ENCODE measurements at places on chromosomes 7 and 10.

DNA sequence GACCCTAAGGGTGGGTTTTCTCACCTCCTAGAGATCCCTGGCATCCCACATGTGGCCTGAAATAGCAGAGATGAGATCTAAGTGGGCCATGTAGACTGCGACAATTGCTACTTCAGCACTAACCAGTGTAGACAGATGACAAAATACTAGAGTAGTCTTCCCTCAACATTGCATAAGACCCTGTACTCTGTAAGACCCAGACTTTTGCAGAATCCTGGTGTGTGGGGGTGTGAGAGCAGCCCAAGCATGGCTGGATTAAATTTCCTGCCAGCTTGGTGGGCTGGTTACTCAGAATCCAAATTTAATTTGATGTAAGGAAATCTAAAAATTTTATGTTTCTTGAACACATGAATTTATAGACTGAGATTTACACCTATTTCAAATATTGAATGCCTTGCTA lies 88.3 kb downstream of the ZNF365 start:
- no peak for DNase-seq

DNA sequence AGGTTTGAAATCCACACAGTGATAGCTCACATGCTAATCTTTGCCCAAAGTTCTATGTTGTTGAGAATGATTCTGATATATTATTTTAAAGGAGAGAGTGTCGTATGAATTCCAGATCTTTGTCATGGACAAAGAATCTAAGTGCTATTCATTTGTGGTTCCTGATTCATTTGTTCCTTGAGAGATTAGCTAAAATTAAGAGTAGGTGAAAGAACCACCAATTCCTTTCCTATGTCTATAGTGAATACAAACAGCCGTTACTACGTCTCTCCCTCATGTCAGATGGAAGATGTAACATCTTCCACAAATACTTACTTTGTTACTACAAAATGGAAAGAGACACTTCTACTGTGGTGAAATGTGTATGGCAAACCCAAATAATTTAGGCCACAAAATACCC lies 3.3 kb upstream of the PLXDC2 start:
- DNase-seq = no peak

GRCh38 chr7:102321351-102322201 lies 34.7 kb downstream of the SPDYE6 start:
- DNase-seq = no peak

- DNase-seq = no peak
Observed at GRCh38 chr10:35546824-35547225, 58.3 kb upstream of the GJD4 start.

- DNase-seq = no peak
Observed at GRCh38 chr7:155941688-155942087, 129.4 kb upstream of the SHH start.

GRCh38 chr10:49360271-49361177 lies 35.4 kb downstream of the DRGX start:
- peak; percentile 65 for DNase-seq

- DNase-seq = no peak
Observed at GRCh38 chr10:112913661-112914287, 36.3 kb upstream of the TCF7L2 start.

DNA sequence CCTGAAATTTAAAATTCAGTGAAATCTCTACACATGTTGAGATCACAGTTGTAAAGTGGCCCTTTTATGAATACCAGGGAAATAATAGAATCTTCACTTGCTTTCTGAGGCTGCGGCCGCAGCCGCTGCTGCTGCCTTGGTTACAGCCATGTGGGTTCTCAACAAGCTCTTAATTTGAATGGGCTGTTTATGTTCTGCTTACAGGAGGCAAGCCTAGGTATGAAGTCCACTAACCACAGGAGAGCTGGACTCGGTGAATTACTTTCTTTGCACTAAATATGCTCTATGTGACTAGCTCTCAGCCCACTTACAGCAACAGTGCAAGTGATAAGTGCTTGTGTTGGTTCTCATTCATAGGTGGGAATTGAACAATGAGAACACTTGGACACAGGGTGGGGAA lies 410.8 kb downstream of the SFMBT2 start:
- no peak for DNase-seq

DNA sequence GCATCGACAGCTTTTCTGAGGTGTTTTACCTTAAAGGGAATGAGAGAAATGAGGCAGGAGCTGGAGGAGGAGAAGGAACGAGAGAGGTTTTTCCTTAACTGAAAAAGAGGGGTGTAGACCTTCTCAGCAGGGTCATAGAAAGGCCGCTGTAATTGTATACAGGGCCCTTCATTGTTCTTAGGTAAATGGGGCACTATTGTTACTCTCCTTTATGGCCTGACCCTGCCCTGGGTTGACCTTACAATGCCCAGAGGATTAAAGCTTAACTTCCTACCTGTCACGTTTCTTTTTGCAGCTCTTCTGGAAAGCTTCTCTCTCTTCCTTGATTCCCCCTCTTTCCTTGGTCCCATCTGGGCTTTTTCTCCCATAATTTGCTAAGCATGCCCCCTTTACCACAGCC lies 13.7 kb upstream of the PDLIM1 start:
- DNase-seq = no peak

DNA sequence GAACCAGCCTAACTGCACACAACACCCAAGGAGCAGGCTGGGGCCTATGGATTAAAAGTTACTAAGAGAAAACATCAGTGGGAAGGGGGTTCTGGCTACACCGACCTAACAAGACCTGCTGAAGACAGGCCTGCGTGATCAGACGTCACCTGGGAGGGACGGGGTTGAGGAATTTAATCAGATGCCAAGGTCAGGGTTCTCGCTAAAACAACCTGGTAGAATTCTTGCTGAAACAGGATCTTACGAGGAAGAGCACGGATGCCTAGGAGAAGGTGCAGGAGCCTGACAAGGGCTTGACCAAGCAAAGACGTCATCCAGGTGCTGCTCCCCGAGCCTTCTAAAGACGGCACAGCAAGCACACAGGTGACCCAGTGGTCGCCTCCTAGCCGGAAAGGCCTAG lies 1.6 kb downstream of the IDI2 start:
- DNase-seq = no peak

GRCh38 chr10:103572347-103573204 lies 79.1 kb downstream of the NEURL1 start:
- DNase-seq = no peak

DNA sequence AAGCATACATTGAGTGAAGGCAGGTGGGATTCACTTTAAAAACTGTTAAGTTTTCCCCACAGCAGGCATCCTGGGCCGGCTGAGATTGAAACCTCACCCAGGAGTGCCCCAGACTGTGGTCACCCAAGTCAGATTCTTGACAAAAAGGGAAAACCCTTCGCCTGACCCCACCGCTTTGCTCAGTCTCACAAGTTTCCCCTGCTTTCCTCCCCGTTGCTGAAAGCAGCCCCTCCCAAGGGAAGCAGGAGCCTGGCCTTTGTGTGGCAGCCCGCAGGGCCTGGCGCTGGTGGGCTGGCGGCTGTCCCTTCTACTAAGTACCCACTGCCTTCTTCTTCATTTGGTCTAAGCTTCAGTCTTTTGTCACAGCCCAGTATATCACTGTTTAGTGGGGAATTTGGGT lies 16.0 kb downstream of the RNF32 start:
- no peak for DNase-seq

DNA sequence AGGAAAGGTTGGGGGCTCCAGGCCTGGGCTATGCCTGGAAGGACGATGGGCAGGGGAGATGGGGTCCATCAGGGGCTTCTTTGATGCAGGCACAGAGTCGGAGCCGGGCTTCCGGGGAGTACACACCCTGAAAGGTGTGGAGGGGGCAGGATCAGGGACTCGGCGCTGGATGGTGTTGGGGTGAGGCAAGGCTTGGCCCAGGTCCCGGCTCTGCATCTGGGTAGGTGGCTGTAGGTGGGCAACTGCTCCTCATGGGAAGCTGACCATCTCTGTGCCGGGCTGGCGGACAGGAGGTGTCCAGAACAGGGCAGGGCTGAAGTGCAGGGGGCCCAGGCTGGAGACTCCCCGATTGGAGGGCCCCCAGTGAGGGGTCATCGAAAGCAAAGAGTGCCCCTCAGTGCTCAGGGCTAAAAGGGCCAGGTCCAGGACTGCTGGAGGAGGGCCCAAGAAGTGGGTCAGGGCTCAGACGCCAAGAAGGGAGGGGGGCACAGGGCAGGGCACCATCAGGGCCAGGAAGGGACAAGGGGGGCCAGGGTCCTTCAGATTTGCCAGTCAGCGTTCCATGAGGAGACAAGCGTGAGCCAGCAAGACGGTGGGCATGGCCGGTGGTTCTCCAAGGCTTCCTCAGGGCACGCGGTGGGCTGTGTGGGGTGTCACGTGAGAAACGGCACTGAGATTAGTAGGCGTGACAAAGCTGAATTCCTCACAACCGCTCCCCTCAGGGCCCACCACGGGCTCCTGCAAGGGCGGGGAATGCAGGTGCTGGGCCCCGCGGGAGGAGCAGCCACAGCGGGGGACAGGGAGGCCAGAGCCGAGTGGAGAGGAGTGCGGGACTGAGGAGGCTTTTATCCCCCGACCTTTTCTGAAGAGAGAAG lies 97.0 kb downstream of the BMS1 start:
- no peak for DNase-seq

DNA sequence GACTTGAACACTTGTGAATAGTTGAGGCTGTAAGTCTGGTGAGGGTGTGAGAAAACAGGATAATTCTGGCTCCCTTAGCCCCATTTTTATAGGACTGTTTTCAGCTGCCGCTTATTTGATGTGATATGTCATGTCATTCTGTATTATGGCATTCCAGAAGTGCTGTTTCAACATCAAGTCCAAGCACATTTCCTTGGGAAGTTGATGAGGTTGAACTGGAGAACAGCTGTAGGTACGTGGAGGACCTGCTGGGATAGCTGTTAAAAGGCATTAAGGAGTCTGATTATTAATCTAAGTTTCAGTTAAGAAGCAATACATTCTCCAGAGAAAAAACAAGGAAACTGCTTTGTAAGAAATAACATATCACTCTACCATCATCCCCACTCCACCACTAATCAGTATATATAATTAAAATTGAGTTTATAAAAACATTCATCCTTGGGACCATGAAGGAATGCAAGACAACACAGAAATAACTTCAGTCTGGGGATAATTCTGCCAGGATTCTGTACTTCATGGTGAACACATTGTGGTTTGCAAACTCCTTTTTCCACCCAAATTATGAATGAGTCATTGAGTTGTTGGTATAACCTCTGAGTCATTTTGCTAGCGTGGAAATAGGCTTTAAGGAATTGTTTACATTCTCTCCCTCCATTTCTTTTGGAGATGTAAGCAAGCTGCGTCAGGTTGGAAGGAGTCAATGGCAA lies 39.9 kb upstream of the TMEM229A start:
- DNase-seq = no peak

DNA sequence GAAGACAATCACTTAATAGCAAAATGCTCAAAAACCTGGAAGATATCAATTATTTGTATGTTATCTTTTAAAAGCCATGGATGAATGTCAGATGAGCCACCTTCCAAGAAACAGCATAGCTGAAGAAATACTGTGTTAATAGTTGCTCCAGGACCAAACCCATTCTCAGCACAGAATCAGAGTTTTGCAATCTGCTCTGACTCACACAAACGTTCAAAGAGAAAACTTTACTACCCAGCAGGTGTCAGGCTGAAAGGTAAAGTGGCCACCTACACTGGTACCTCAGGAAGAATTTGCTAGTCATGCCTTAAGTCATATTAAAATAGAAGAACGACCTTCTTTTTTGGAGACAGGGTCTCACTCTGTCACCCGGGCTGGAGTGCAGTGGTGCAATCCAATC lies 526.5 kb downstream of the PARD3 start:
- DNase-seq = no peak

GRCh38 chr10:124632566-124632965 lies 111.6 kb downstream of the FAM53B start:
- DNase-seq = no peak

DNA sequence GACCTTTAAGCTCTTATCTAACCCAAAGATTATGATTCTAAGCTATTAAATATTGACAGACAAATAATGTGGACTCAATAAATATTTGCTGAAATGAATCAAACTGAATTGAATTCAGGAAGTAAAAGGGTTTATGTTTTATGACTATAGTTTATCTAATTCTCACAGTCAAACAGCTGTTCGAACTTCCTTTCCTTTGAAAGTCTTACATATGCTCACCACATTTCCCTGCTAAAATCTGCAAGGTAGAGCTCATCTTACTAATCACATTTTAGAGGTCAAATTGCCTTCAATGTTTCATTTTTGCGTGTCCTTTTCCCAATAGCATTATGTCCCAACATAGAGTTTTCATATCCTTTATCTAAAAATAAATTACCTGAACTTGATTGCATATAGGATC lies 154.9 kb upstream of the PPP1R3A start:
- DNase-seq = no peak

DNA sequence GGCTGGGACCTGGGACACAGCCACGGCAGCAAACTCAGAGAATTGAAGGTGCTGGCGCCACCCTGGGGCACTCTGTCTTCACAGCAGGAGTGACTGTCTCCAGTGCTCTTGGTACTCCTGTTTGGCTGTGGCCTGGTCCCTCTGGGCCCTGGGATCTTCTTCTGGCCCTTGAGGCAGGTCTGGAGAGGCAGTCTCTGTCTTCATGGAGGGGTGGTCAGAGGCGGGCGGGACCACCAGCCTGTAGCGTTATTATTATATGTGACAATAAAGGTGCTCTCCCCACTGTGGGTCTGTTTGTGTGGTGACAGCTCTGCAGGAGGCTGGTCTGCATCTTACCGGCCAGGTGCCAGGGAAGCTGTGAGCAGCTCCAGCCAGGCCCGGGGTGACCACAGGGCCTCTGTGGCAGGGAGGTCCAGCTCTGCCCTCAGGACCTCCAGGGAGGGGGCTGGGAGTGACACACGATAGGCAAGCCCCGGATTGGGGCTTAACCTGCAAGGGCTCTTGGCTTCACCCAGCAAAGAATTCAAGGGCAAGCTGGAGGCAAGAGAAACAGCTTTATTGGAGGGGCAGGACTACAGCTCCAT lies 70.3 kb downstream of the MYL10 start:
- no peak for DNase-seq

DNA sequence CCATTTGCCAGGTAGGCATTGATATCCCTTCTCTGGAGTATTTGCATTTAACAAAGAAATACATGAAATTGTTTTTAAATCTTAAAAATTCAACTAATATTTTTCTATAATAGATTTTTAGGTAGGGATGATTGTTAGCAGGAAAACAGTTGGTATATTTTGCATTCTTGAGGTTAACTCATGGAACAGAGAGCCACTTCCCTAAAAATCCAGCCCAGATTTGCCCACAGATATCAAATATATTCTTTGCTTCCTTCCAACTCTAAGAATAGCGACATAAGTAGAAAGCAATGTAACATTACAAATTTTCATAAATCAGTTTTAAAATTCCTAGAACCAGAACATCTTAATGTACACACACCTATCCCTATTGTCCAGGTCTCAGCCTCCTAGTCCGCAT lies 45.0 kb upstream of the ANLN start:
- no peak for DNase-seq

Data from left ventricle myocardium inferior (tissue), 1 donor.